ENCODE measurements at places on chromosomes 3 and 15. TPM values are rescaled to one million over a fixed set of nuclear protein-coding genes. Genes with fewer than 3 reads are reported as not detected.

SAMD7 gene
- total RNA-seq = not detected

ERICH6 gene
- 0.41 TPM for total RNA-seq

CIDEC gene
- not detected for total RNA-seq

DNA sequence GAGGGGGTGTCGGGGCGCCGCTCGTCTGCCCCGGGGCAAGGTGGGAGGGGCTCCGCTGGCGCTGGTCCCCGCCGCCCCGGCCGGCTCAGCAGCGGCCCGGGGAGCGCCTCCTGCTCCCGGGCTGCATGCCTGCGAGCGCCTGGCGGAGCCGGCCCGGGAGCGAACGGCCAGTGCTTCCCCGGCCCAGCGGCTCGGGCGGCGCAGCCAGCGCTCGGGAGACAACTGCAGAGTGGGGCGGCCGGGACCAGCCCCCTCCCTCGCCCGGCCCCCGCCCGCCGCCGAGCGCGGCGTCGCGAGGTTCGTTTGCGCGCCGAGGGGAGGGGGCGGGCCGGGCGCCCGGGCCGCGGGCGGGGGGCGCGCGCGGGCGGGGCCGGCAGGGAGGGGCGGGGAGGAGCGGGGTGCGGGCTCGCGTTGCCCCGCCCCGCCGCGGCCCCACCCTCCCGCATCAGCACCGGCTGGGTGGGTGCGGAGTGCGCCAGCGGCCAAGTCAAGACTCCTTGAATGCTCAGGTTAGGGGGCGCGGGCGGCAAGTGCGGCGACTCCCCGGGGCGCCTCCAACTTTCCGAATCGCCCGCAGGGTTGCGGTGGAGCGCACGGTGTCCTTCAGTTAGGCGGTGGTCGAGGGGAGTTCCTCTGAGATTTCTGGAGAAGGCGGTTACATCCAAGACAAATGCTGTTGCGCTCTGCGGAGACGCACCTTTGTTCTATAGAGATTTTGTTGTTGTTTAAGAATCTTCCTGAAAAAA, at the start of gene RGMA:
Gene RGMA, minus strand, starts transcription at position 231 of the 746 bp plus-strand sequence. CDS start 279 bp downstream, outside the sequence.
- DNase-seq = no peak

DNA sequence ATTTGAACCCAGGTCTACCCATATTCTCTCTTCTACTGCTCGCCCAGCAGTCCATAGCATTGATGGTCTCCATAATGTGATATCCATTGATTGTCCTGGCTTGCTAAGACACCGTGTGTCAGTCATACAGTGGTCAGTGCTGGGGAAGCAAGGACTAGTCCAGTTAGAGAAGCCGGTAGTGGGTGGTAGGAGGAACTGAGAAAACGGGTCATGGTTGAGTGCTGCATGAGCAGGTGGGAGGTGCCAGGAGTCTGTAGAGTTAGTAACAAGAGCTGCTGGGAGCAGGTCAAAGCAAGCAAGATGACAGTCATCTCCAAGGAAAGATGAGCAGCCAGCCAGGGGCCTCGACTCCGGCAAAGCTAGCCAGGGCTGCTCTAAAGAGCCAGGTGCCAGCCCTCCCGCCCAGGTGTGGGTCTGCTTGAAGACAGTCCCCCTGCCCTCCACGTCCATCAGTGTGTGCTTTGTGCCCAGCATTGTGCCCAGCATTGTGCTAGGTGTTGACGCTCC, 29.5 kb upstream of the USP3 start:
- no peak for DNase-seq

GRCh38 chr15:100973351-100974111, 54.4 kb downstream of the LRRK1 start:
- DNase-seq = no peak

GRCh38 chr3:127168271-127168670, 24.7 kb upstream of the PRR23E start:
- no peak for DNase-seq

Data from fibroblast of the aortic adventitia (primary cell).